Sigmoid colon (tissue), 7 donors: ENCODE measurements at places on chromosomes 3 and 15. TPM values are rescaled to one million over a fixed set of nuclear protein-coding genes. Genes with fewer than 3 reads are reported as not detected.

- DNase-seq: no peak
Measured at GRCh38 chr3:165852711-165853110, 15.5 kb upstream of the BCHE start.

- no peak for DNase-seq
Measured at GRCh38 chr3:71421475-71421819, 162.1 kb downstream of the FOXP1 start.

KLF15 gene
- total RNA-seq: 40.3 TPM

CHRD gene
- total RNA-seq: 5.7 TPM

DNA sequence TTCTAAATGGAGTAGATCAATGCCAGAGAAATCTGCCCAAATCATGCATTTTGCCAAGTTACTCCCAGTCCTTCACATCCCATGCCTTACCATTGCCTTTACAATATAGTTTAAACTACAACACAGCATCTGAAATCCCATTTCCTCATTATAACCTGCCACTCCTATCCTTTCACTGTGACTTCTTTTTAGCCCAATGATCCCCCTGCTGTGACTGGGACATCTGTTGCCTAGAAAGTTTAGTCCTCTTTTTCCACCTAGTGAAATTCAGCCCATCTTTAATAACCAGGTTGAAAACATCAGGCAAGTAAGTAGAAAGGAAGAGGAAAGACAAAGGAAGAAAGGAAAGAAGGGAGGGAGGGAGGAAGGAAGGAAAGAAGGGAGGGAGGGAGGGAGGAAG, 627.9 kb upstream of the ZNF385D start:
- no peak for DNase-seq

DNA sequence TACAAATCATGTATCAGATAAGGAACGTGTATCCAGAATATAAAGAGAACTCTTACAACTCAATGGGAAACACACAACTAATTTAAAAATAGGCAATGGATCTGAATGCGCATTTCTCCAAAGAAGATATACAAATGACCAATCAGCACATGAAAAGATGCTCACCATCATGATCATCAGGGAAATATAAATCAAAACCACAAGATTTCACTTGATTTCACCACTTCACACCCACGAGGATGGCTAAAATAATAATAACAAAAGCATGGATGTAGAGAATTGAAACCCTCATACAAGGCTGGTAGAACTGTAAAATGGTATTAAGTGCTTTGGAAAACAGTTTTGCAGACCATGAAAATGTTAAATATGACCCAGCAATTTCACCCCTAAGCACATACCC, 26.7 kb upstream of the SLC12A8 start:
- no peak for DNase-seq

- no peak for DNase-seq
Measured at GRCh38 chr15:90812171-90812957, 56.0 kb upstream of the FURIN start.

DNA sequence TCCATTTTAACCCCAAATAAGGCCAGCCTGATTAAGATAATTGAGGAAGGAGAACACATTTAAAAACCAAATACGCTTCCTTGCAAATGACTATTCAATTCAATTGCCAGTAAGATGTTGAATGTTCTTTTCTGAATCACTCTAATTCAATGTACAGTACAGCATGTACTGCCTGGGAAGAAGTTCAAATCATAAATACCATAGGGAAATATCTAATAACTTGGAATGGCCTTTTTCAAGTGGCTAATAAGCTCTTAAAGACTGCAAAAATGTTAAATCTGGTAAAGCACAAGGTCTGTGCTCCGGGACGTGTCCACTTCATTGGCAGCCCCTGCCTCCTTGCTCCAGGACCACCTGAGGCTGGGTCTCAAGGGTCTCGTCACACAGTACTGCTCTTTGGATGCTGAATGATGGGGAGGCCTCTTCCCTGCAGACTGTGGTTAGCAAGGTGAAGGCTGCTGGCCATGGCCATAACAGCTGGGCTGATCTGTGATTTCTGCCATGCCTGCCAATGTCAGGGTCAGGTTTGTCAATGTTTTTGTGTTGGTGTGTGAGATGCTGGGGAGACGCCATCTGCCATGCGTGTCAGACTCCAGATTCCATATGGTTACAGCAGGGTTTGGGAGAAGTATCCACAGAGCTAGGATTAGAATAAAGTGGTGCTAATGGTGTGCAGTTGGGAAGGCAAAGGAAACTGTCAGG, 300.5 kb downstream of the ADAMTS17 start:
- no peak for DNase-seq
